Fibroblast of skin of right biceps (primary cell): ENCODE measurements at places on chromosomes 2 and 18.

GRCh38 chr18:79373736-79374135, 22.0 kb upstream of the NFATC1 start:
- DNase-seq = no peak

GRCh38 chr18:58148954-58149471, 105.0 kb downstream of the NEDD4L start:
- DNase-seq = no peak

DNA sequence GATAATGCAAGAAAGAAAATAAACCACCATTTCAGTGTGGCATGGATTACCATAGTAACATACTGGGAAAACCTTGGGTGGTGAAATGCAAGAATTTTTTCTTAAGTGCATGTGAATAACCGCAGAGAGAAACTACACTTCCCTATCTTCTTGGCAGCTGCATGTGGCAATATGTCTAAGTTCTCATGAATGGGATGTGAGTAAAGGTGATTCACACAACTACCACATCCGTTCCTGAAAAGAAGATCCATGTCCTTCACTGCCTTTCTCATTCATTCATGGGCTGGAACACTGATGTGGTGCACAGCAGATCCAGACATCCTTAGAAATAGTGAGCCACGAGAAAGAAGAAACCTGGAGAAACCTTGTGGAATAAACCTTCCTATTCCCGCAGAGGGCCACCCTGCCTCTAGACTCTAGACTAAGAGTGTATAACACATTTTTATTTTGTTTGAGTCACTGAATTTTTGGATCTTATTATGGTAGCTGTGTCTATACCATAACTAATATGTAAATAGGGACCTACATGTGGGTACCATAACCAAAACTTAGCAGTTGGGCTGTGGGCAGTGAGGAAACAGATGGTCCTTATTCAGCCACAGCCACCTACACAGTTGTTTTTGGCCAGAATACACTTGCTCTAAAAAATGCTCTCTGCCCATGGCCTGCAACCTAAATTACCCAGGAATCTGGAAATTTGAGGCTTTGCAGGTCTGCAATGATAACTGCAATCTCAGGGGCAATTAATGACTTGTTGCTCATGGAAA, 573.3 kb downstream of the LRP1B start:
- DNase-seq = peak; percentile 85

DNA sequence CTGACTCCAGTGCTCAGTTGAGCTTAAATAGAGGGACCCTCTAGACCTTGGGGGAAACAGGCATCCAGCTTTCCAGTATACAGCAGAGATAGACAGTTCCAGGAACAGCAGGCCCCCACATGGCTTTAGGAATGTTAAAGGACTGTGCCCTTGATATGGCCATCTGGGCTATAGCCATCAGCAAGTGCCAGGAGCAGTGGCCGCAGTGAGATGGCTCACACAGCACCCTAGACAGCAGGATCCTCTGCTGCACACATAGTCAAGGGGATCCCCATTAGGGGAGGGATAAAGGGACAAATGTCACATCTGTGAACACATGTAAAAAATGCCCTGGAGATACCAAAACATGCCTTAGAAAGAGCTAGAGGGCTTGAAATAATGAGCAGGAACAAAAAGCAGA, 213.4 kb downstream of the PTH2R start:
- no peak for DNase-seq

DNA sequence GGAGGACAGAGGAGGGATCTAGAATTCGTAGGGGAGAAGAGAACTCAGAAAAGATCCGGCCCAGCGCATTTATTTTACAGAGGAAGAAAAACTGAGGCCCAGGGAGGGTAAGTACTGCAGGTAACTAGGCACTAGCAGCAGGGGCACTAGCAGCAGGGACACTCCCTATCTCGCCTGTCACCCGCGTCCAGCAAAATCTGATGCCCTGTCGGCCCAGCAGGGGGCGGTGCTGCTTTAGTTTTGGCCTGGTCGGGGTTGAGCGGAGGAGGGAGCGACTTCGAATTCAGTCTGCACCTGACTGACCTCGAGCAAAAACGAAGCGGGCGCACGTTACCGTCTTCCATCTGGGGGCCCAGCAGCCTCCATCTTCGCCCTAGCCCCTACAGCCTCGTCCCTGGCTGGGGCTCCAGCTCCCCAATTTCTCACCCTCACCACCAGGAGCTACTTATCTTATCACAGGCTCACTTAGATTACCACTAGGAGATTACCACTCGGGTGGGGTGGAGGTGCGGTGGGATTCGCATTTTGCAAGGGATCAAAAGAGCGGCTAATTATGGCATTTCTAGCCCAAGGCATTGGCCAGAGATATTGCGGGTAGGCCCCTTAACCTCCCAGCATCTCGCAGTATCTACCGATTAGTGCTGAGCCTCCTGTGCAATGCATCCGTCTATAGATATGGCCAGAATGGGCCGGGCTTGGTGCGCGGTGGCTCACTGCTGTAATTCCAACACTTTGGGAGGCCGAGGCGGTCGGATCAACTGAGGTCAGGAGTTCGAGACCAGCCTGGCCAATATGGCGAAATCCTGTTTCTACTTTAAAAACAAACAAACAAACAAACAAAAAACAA, 17.8 kb upstream of the CD8A start:
- DNase-seq = peak; percentile 74

GRCh38 chr2:102273619-102274211, 37.6 kb upstream of the IL1RL1 start:
- DNase-seq = peak; percentile 11

GRCh38 chr18:76958692-76959341, 136.5 kb downstream of the ZNF236 start:
- peak; percentile 12 for DNase-seq

DNA sequence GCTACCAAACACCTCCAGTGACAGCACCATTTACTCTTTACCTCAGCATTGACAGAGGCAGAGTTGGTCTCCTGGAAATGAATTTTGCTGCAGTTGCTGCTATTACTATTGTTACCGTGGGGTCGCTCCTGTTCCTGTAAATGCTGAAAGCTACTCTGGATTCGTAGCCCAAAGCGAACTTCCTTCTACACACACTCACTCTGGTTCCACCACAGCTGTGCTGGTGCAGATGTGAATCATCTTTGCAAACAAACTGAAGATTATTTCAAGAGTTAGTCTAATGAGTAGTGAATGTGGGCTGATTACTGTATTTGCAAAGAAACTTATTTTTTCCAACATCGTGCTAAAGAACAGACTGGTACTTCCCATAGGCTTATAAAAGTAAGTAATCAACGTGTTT, 304.0 kb downstream of the LPIN1 start:
- peak; percentile 76 for DNase-seq

DNA sequence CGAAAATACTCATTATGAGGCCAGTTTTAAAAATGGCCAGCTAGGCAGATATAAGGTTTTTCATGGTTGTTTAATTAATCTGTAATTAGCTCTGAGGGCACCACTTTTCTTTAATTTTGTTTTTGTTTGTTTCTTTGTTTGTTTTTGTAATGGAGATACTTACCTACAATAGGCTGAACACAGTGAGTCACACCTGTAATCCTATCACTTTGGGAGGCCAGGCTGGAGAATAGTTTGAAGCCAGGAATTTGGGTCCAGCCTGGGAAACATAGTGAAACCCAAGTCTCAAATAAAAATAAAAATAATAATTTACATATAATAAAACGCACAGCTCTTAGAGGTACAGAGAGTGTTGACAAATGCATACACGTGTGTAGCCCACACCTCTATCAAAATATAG, 56.8 kb upstream of the MSH2 start:
- no peak for DNase-seq

GRCh38 chr2:27221166-27221565, 4.0 kb downstream of the CAD start:
- DNase-seq = no peak

DNA sequence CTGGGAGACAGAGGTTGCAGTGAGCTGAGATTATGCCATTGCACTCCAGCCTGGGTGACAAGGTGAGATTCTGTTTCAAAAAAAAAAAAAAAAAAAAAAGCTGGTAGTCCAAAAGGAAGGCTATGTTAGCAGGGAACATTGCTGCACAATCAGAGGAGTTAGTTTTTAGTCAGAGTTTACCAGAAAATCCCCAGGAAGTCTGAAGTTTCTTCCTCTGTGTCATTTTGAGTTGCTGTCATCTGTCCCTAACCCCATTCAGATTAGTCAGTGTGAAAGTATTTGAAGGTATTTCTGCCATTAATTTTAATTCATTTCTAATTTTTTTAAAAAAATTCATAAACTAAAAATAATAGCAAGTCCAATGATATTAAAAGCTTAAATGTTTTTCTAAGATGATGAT, 33.5 kb upstream of the CERS6 start:
- DNase-seq = no peak

- no peak for DNase-seq
These were observed 80.1 kb upstream of the FOSL2 start for GRCh38 chr2:28312307-28313219.

GRCh38 chr2:197189426-197190099, 121.0 kb downstream of the ANKRD44 start:
- no peak for DNase-seq

DNA sequence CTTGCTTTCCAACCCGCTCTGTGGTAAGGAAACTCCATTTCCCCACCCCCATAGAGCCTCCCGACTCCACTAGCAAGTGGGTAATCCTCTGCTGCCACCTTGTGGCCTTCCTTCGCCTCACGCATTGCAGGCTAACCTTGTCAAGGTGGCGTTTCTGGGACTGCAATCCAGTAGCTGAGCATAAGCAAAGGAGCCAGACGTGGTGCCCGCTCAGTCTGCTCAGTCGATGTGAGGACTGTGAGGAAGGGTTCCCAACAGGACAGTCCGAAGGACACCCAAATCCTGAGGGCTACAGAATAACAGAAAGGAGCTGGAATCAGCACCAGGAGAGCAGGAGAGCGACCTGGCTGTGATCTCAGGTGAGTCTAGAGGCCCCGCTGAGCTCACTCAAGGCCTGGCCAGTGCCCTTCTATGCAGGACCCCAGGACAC, 144.2 kb downstream of the SUCLG1 start:
- peak; percentile 72 for DNase-seq

GRCh38 chr18:69400253-69400975, at the start of gene DOK6:
Gene DOK6 (plus strand): TSS chr18:69400888.
- DNase-seq = peak; percentile 81

GRCh38 chr2:16861111-16861510, 195.5 kb upstream of the CYRIA start:
- no peak for DNase-seq

- DNase-seq = no peak
These were observed 109.2 kb downstream of the NOL4 start for GRCh38 chr18:34115409-34116081.

DNA sequence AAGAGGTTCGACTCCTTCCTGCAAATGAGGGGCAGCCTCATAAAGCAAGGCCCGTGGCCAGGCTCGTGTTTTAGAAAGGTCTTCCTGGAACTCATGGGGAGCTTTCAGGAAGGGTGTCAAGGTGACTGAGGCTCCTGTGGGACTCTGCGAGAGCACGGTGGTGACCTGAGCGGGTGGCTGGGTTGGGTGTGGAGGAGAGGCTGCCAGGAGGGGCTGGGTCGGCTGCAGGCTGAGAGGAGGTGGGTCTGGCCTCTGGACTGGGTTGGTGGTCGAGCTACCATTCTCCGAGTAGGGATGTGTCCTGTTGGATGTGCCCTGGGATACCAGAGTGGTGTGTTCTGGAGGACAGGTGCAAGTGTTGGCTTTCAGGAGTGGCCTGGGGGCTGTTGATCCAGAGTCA, 86.4 kb downstream of the DGKD start:
- DNase-seq = no peak

DNA sequence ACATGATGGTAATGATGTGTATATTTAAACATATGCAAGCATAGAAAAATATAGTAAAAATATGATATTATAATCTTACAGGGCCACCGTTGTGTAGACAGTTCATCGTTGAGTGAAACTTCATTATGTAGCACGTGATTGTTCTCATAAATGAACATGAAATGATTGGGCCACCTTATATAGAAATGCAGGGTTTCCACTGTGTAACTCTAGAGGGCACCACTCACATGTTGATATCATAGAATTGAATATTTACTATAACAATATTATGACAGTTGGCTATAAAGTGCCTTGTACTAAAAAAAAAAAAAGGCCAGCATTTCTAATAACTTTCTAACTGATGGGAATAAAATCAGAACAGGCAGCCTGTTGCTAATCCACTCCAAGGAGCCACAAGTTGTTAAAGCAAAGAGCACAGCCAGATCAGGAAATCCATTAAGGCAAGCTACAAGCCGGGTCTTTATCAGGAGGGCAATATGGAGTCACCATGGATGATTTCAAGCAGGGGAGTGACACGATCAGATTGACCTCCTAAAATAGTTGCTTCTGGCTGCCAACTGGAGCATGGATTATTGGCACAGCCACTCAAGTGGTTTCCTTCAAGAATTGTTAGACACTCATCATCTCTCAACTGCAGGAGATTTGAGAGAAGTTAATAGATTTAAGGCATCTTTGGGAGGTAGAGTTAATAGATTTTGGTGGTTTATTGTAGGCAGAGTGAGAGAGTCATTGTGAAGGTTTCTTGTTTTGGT, 16.7 kb downstream of the IL1F10 start:
- DNase-seq = no peak

DNA sequence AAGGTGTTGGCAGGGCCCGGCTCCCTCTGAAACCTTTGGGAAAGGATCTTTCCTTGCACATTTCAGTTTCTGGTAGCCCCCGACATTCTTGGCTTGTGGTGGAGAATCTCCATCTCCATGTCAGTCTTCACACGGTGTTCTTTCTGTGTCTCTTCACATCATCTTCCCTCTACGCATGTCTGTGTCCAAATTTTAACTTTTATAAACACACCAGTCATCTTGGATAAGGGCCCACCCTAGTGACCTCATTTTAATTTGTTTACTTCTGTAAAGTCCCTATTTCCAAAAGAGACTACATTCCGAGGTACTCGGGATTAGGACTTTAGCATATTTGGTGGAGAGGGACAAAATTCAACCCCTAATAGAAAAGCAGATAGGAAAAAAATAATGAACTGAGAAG, 138.4 kb downstream of the GALNT3 start:
- DNase-seq = no peak

DNA sequence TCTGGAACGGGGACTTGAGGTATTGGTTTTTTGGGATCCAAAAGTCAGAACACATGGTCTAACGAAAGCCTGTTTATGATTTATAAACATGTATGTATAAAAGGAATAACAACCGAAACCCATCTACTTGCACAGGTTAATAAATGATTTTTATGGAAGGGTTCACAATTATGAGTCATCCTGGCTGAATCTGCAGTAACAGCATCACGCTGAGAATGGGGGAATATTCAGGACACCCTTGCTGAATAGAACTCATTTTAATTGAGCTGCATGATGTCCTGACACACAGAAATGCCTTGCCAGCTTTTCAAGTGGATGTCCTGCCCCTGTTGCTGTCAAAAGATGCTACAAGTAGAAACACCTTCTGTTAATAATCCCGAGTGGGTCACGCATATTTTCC, 54.7 kb upstream of the TGFA start:
- DNase-seq = no peak

DNA sequence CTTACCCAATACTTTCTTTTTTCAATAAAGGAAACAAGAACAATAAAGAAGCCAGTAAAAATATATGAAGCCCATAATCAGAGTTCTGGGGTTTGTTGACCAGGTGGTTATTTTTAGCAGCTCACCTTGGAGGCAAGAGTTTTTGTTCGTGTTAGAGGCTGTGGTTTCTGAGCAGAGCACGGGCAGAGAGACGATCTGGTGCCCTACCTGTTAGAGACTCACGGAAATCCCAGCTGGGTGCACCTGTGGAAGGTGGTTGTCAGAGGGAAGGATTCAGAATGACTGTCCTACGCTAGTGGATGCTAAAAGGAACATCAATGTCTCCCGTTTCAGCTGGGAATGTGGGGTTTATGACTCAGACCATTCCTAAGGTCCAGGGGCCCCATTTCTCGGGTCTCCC, 87.6 kb downstream of the NRP2 start:
- no peak for DNase-seq
